ENCODE measurements at places on chromosomes 4 and X. TPM values are rescaled to one million over a fixed set of nuclear protein-coding genes. Genes with fewer than 3 reads are reported as not detected.

DNA sequence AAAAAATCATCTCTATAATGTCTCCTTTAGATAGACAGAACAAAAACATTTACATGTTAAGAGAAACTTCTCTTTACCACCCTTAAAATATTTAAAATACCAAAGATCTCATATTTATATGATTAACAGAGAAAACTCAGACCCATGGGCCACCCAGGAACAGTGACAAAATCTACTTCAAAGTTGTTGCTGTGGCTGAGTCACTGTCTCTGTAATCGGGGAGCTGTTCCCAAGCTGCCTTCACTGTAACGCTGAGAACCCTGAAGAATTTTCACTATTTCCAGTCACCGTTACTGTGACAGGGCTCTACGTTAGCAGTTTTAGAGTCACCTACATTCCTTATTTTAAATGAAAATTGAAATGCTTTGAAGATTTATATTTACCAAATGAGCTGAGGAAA is 9.0 kb upstream of the DAPP1 start:
- H3K36me3 ChIP-seq, result no peaks in the 10 kb centered on the region
- H3K4me1 ChIP-seq, result no peaks in the 10 kb centered on the region
- no peak overlapping the region for H3K4me3 ChIP-seq
- H3K27me3 ChIP-seq, result no peaks in the 10 kb centered on the region
- H3K27ac ChIP-seq, result no peak overlapping the region

The RTL5 gene
- not detected for polyA plus RNA-seq

The DDIT4L gene
- polyA plus RNA-seq, result not detected

The SPATA18 gene
- polyA plus RNA-seq, result not detected

DNA sequence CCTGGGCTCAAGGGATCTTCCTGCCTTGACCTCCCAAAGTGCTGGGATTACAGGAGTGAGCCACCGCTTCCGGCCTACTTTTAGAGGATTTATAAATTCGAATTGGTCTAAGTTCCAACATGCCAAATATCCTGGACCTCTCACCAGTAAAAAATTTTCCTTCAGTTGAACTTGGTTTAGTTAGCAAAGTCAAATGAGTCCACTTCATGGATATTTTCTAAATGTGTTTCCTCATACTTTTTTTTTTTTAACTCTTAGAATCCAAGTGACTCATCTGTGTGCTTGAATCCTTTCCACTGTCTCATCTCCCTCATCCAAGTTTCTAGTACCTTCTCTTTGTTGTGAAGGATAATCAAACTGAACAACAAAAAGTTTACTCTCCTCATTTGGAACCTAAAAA is 49.7 kb downstream of the RBM47 start:
- no peak for DNase-seq
- no peaks in the 10 kb centered on the region for H3K36me3 ChIP-seq
- no peak overlapping the region for H3K4me3 ChIP-seq
- H3K4me1 ChIP-seq, result no peaks in the 10 kb centered on the region

- H3K27me3 ChIP-seq, result no peaks in the 10 kb centered on the region
- no peaks in the 10 kb centered on the region for H3K36me3 ChIP-seq
Measured at GRCh38 chrX:63658920-63659319, 126.1 kb downstream of the ARHGEF9 start.

GRCh38 chr4:87502580-87503238 is 26.5 kb downstream of the SPARCL1 start:
- H3K27me3 ChIP-seq, result no peaks in the 10 kb centered on the region
- no peaks in the 10 kb centered on the region for H3K4me1 ChIP-seq
- DNase-seq, result no peak
- H3K36me3 ChIP-seq, result no peaks in the 10 kb centered on the region

The PABPC4L gene
- polyA plus RNA-seq, result not detected

- no peaks in the 10 kb centered on the region for H3K27me3 ChIP-seq
- no peaks in the 10 kb centered on the region for H3K4me1 ChIP-seq
- no peaks in the 10 kb centered on the region for H3K36me3 ChIP-seq
- DNase-seq, result no peak
- H3K27ac ChIP-seq, result no peak overlapping the region
Measured at GRCh38 chr4:87333267-87333666, 10.6 kb upstream of the HSD17B13 start.

DNA sequence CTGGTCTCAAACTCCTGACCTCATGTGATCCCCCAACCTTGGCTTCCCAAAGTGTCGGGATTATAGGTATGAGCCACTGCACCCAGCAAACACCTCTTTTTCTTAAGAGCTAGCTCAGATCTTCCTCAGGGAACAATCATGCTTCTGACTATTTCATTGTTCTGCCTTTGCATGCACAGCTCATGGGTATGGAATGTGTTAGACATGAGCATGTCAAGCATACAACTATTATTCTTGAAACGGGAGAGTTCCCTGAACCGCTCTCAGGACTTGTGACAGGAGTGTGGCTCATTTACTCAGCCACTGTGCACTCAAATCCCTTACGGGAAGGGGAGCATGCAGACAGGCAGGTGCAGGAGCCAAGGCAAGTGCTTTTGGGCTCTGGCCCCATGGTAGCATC is 231.7 kb upstream of the TAPT1 start:
- H3K27me3 ChIP-seq, result no peaks in the 10 kb centered on the region
- no peak for DNase-seq
- no peak overlapping the region for H3K27ac ChIP-seq
- no peak overlapping the region for H3K4me3 ChIP-seq
- no peaks in the 10 kb centered on the region for H3K36me3 ChIP-seq

- DNase-seq, result no peak
- H3K36me3 ChIP-seq, result no peaks in the 10 kb centered on the region
- no peaks in the 10 kb centered on the region for H3K27me3 ChIP-seq
Measured at GRCh38 chr4:155011163-155011780, 197.2 kb upstream of the NPY2R start.

- DNase-seq, result no peak
- no peaks in the 10 kb centered on the region for H3K36me3 ChIP-seq
- H3K27ac ChIP-seq, result no peak overlapping the region
- no peaks in the 10 kb centered on the region for H3K4me1 ChIP-seq
- H3K27me3 ChIP-seq, result no peaks in the 10 kb centered on the region
Measured at GRCh38 chr4:7165874-7166201, 26.5 kb upstream of the SORCS2 start.

DNA sequence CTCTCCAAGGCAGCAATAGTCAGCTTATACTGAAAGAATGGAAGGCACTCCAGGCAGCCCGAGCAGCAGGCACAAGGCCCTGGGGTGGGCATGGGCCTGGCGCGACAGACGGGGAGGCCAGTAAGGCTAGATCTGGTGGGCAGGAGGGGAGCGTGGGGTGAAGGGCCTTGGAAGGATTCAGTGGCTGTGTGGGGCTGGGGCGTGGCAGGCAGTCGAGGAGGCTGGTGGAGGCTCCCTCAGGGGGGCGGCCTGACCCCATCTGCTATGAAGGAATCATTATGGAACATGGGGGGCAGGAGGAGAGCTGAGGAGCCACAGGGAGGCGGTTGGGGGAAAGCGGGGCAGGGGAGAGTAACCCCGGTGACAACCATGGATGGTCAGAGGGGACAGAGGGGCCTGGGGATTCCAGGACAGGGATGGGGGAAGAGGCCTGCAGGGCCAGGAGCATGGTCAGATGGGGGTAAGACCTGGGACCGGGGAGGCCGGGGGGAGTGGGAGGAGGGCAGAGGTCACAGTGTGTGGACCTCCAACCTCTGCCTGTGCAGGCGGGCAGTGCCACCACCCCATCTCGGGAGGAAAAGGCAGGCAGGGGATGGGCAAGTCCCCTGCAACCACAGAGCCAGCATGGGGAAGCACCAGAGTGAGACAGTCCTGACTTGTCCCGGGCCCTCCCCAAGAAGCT is 70.3 kb downstream of the ACOX3 start:
- no peak for DNase-seq
- no peak overlapping the region for H3K4me3 ChIP-seq
- no peaks in the 10 kb centered on the region for H3K4me1 ChIP-seq
- H3K27ac ChIP-seq, result no peak overlapping the region

DNA sequence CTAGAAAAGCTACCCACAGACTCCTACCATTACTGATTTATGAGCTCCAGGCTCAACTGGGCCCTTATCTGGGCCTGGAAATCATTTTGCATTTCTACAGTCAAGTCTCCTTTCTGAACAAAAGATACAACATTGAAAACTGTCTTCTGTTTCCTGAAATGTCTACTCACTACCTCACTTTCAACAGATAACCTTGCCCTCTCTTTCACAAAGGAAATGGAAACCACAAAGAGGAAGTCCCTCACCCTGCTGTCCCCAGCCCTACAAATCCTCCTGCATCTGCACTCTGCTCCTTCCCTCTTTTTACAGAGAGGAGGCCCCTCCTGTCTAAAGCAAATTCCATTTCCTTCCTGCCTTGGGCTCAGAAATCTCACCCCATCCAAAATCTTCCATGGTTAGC is 24.8 kb upstream of the CYBB start:
- H3K36me3 ChIP-seq, result no peaks in the 10 kb centered on the region
- peak overlapping the region; percentile 26 for H3K27ac ChIP-seq
- DNase-seq, result peak; percentile 42
- no peaks in the 10 kb centered on the region for H3K27me3 ChIP-seq
- peak overlapping the region; percentile 25 for H3K4me3 ChIP-seq

DNA sequence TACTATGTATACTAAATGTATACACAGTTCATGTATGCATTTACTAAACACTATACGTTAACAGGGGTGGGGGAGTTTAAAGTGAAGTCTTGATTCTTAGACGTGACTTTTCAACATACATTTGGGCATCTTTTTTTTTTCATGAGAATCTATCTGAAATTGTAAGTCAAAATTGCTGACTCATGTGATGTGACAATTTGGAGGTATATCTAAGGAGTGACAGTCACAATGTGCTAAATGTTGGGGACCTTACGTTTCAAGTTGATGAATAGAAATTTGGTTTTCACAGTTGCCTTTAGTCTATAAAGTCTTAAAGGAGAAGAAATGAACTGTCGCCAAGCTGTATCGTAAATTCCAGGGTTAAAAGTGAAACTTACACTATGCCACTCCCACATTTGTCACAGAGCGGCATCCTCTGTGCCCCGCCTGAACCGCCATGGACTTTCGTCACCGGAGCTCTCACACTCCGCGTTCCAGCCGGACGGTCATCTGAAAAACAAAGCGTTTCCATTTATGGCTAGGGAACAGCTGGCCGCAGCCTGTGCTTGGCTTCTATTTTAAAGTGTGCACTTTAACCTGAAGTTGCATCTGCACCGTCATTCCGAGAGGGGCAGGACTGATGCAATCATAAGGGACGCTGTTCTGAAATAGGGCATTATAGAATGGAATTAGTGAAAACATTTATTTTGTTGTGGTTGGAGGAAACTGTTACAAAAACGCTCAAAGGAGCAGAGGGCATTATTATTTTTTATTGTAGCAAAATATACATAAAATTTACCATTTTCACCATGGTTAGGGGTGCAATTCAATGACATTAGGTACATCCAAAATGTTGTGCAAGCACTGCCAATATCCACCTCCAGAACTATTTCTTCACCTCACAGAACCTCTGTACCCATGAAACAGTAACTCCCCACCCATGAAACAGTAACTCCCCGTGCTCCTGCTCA is 30.9 kb downstream of the PDLIM3 start:
- no peak overlapping the region for H3K4me3 ChIP-seq
- H3K27me3 ChIP-seq, result no peaks in the 10 kb centered on the region
- DNase-seq, result no peak
- H3K36me3 ChIP-seq, result no peaks in the 10 kb centered on the region

DNA sequence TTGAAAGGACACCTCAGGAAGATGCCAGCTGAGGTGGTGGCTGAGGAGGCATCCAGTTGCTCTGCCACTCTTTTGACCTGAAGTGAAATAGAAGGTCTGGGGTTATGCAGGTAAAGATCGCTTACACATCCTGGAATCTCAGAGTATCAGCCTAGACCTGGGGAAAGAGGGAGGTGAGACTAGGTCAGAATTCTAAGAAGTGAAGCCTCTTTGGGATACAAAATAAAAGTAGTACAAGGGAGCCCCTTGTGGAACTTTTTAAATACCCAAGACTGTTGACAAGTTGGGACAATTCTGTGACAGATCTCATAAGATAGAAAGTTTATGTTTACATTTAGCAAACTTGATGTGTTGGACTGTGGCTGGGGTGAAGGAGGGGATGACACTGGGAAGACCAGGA is 263.1 kb downstream of the SPRY1 start:
- no peaks in the 10 kb centered on the region for H3K36me3 ChIP-seq
- H3K27me3 ChIP-seq, result no peaks in the 10 kb centered on the region
- H3K4me1 ChIP-seq, result no peaks in the 10 kb centered on the region
- no peak overlapping the region for H3K4me3 ChIP-seq
- no peak overlapping the region for H3K27ac ChIP-seq
- peak; percentile 0 for DNase-seq

The P2RY4 gene
- polyA plus RNA-seq, result not detected

DNA sequence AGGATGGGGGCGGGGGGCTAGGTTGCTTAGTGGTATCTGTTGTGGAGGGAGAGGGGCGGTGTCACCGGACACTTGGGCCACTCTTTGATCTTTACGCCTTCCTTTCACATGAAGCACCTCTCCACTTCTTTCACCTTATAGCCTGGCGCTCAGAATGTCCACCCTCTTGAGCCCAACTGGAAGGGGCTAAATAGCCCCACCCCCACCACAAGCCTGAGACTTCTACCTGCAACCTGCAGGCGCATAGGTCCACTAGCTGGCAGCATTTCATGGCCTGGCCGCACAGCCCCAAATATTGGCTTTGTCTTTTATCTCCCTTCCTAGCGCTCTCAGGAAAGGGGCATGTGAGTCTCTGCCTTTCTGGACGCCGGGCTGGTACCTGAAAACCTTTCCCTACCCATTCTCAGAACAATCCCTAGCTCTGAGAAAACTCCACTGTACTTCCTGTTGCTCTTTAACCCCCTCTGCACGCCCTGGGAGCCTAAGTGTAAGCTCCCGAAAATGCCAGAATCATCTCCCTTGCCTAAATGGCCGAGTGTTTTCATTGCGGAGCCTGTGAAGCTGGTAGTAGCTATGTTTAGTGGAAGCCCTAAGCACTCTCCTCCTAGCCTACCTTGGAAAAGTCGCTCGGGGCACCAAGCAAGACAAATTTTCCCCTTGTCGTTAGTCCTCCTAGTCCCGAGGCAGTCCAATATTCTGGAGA is 1.2 kb upstream of the TRPC5 start:
- H3K27ac ChIP-seq, result no peak overlapping the region
- H3K27me3 ChIP-seq, result no peaks in the 10 kb centered on the region
- no peak for DNase-seq
- H3K4me1 ChIP-seq, result no peaks in the 10 kb centered on the region
- no peaks in the 10 kb centered on the region for H3K36me3 ChIP-seq
- no peak overlapping the region for H3K4me3 ChIP-seq

DNA sequence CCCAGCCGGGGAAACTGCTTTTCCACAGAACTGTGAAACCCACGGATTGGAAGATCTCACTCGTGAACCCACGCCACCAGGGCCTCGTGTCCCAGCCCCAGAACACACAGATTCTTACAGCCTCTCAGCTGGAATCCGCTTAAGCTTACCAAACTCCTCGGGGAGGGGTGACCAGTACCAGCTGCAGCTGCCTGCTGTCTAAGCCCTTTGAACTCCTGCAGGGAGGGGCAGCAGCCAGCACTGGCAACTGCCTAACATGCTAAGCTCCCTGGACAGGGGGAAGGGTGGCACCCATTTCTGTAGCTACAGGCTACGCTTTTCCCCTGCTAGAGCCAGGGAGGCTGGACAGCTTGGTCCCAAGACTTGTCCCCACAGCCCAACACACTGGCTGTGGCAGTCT is 38.4 kb downstream of the TBL1X start:
- no peaks in the 10 kb centered on the region for H3K36me3 ChIP-seq
- no peak for DNase-seq

The DCTD gene
- polyA plus RNA-seq, result 76.3 TPM

GRCh38 chr4:173433447-173433846 is 34.5 kb upstream of the SCRG1 start:
- no peaks in the 10 kb centered on the region for H3K27me3 ChIP-seq
- no peak overlapping the region for H3K27ac ChIP-seq
- no peak overlapping the region for H3K4me3 ChIP-seq
- H3K4me1 ChIP-seq, result no peaks in the 10 kb centered on the region
- no peaks in the 10 kb centered on the region for H3K36me3 ChIP-seq

Data from naive thymus-derived CD4-positive, alpha-beta T cell (primary cell).